Transverse colon (tissue), 4 donors: ENCODE measurements at places on chromosomes 7 and 10.

DNA sequence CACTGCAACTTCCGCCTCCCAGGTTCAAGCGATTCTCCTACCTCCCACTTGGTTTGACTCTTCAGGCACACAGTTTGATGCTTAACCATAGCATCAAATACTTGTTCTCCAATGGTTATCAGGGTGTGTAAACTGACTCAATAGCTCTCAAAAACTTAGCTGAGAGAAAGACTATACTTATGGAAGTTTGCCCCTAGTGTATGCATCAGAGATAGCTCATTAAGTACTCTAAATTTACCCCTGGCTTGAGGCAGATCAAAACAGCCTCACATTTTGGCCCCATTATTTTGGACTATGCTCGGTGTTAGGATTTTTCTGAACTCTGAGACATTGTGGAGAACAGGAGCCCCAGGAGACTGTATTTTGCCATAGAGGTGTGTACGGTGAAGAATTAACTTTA lies 40.8 kb upstream of the SLC35B4 start:
- no peak for DNase-seq

DNA sequence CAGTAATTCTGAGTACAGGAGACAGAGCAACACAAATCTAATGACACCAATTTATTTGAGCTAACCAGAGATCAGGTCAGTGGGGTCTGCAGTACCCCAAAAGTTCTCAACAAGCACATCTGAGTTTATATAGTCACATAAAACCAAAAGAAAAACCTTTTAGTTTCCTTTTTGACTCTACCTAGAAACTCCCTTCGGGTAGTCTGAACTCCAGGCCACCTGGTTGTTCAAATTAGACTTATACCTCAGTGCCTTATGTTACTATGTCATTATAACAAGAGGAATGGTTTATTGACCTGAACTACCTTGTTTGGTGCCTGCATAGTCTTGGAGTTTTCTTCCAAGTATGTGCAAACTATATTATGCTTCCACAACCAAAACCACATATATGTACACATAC lies 14.6 kb downstream of the ZCWPW1 start:
- no peak for DNase-seq

DNA sequence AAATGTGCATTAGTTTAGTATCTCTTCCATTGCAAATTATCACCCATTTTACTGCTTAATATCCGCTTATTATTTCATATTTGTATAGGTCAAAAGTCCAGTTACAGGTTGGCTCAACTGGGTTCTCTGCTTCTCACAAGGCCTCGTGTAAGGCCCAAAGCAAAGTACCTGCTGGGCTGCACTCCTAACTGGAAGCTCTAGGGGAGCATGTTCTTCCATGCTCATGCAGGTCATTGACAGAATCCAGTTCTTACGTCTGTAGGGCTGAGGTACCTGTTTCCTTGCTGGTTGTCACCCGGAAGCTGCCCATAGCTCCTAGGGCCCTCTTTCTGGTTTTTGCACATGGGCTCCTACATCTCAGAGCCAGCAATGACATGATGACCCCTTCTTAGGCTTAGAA lies 79.6 kb downstream of the RAPGEF5 start:
- DNase-seq = no peak

DNA sequence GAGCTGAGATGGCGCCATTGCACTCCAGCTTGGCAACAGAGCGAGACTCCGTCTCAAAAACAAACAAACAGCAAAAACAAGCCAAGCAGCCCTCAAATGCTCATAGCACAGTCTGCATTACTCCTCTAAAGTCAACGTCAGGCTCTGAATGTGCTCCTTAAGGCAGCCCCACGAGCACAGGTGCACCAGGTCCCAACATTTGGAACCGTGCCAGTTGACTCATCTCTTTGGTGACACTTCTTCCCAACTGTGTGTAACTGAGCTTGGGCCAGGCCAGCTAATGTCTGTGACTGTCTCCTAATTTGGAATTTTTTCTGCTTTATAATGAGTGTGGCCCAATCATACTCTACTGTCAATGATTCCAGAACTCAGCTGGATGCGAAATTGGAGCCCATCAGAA lies 66.3 kb upstream of the EFCAB10 start:
- DNase-seq = no peak

DNA sequence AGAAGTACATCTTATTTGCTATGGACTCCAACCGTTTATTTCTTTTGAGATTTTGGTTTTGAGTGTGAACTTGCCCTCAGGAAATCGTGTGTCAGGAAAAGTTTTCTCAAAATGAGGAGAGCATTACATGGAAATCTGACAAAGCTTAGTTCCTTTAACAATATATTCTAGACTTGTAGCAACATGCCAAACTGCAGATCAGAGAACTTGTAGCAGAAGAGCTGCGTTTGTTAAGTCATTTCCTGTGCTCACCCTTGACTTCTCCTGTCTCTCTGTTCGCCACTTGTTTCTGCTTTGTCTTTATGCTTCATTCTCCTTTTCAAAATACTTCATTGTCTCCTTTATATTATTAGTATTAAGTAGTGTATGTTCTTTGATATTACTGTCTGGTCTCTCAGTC lies 116.6 kb upstream of the FOXP2 start:
- DNase-seq = no peak

- no peak for DNase-seq
Measured at GRCh38 chr10:35971397-35971796, 329.3 kb upstream of the FZD8 start.

DNA sequence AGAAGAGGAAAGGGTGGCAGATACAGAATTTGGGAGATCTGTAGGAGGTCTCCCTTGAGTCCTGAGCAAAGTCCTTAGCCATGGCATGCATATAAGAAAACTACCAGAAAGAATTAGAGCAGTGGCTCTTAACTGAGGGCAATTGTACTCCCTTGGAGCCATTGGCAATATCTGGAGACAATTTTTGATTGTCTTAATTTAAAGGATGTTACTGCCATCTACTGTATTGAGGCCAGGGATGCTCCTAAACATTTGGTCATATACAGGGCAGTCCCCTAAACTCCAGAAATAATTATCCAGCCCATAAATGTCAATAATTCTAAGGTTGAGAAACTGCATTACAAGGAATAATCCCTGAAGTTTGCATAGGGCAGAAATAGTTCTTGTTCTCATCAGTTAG lies 136.4 kb upstream of the ODAD2 start:
- DNase-seq = no peak

DNA sequence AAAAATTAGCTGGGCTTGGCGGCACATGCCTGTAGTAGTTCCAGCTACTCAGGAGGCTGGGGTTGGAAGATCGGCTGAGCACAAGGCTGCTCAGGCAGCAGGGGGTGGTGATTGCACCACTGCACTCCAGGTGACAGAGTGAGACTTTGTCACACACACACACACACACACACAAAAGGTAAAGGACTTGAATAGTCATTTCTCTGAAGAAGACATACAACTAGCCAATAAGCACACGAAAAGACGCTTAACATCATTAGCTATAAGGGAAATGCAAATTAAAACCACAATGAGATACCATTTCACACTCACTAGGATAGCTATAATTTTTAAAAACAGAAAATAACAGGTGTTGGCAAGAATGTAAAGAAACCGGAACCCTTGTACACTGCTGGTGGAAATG lies 48.6 kb downstream of the HIP1 start:
- no peak for DNase-seq

GRCh38 chr7:41696323-41696916 lies 6.5 kb downstream of the INHBA start:
- peak; percentile 70 for DNase-seq

- no peak for DNase-seq
Measured at GRCh38 chr7:70986297-70986696, 145.6 kb upstream of the GALNT17 start.

- DNase-seq = no peak
Measured at GRCh38 chr10:109835257-109835656, 88.1 kb downstream of the XPNPEP1 start.

- DNase-seq = no peak
Measured at GRCh38 chr10:79320316-79320715, 27.0 kb upstream of the PPIF start.

DNA sequence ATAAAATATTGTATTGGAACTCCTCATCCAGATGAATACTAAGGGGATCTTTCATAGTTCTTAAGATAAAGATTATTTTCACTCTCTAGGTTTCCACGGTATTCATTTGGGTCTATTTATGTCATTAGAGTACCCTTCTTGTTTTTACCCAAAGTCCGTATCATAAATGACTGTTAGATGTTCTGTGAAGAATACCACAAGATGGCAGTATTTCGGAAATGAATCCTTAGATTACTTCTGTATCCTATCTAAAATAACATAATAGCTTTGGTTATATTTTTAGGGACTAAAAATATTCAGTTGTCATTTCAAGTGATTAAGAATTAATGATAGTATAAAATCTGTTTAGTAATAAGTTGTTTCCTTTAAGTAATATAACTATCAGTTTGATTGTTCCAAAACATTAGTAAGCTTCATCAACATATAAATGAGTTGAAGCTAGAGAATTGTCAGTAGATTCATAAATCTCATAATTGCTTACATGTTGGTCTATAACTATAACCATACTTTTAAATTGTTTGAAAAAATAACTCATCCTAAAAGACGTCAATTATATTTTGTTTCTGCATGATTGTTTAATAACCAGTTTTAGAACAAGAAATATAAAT lies 337.5 kb upstream of the KCND2 start:
- DNase-seq = no peak

- DNase-seq = no peak
Measured at GRCh38 chr7:101725921-101726320, 91.5 kb upstream of the CUX1 start.

- no peak for DNase-seq
Measured at GRCh38 chr7:4100148-4100547, 581.9 kb upstream of the FOXK1 start.

DNA sequence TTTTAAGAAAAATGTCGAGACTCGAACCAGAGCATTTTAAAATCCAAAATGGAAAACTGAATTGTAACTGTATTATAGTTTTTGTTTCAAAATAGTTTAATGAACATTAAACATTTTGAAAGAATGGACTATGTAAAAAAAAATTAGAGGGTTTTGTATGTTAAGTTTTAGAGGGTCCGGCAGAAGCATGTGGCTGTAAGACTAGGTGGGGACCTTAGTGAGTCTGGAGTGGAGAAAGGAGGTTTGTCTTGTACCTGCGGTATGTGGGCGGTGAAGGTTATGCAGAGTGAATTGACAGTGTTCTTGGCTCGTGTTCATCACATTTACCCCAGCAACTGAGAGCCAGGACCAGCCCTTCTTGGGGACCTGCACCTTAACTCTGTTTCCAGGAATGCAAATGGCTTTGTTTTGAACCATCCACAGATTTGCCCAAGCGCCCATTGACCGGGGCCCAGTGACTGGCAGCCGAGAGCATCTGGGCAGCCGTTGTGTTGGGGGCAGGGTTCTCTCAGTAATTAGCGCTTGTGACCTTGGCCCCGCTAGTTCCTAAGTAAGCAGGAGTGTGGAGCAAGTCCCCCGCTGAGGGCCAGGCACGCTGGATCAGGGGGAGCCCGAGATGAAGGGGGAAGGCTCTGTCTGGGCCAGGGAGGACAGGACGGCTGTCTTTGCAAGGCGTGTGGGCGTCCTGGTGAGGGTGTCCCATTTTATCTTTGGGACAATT lies 1.4 kb upstream of the KLF6 start:
- peak; percentile 51 for DNase-seq

GRCh38 chr7:28473571-28474281 lies 61.4 kb downstream of the CREB5 start:
- DNase-seq = no peak

- DNase-seq = no peak
Measured at GRCh38 chr10:100934084-100934659, 21.4 kb downstream of the SLF2 start.

- no peak for DNase-seq
Measured at GRCh38 chr10:43698156-43698555, 49.5 kb upstream of the ZNF32 start.

DNA sequence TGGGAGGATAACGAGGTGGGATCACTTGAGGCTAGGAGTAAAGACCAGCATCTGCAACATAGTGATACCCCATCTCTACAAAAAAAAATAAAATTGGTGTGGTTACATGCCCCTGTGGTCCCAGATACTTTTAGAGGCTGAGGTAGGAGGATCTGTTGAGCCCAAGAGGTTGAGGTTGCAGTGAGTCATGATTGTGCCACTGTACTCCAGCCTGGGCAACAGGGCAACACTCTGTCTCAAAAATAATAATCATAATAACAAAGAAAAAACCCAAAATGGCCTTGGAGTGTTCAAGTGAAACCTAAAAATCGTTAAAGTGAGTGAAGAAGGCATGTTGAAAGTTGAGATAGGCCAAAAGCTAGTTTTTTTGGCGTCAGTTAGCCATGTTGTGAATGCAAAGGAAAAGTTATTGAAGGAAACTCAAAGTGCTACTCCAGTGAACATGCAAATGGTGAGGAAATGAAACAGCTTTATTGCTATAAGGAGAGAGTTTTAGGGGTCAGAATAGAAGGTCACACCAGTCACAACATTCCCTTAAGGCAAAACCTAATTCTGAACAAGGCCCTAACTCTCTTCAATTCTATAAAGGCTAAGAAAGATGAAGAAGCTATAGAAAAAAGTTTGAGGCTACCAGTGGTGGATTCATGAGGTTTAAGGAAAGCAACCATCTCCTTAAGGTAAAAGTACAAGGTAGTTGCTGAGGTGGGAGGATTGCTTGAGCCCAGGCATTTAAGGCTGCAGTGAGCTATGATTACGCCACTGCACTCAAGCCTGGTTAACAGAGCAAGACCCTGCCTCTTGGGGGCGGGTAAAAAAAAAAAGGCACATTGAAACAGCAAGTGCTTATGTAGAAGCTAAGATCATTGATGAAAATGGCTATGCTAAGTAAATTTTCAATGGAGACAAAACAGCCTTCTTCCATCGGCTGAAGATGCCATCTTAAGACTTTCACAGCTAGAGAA lies 45.4 kb upstream of the STOX1 start:
- no peak for DNase-seq

GRCh38 chr10:71727738-71728737 lies 8.5 kb upstream of the C10orf105 start:
- peak; percentile 89 for DNase-seq

GRCh38 chr7:106968160-106968559 lies 76.3 kb upstream of the PRKAR2B start:
- no peak for DNase-seq

DNA sequence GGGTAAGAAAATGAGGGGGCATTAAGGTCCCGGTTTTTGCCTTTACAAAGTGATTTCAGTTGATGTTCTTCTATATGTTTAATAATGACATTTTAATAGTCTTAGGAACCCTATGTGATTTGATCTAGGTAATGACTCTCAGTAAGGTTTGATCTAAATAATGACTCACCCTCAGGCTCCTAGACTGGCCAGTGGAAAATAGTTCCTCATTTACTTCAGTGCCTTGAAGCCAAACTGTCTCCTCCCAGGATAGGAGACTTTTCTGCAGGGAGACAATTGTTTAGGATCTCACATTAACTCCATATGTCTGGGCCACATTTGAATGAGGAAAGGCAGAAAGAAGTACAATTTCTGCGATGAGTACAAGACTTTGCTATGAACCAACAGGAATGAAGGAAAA lies 1331.9 kb downstream of the XPNPEP1 start:
- no peak for DNase-seq

DNA sequence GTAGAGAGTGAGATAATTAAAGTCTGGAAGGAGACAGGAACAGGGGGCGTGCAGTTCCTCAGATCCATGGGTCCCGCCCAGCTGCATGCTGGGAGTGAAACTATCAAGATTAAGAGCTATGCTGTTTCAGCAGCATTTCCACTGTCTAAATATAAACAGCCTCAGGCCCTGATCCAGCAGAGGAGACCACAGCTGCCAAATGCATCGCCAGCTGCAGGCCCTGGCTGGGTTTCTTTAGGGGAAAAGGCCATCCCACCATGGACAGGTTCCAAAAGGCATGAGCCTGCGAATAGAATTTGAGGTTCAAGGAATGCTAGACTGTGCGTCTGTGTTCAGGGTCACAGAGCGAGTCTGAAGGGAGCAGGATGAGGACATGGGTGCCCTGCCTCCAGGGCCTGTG lies 411.4 kb downstream of the PAXIP1 start:
- no peak for DNase-seq
